ENCODE measurements at places on chromosomes 4 and X.
A peak's percentile ranks its signal among the peaks of the same experiment; 100 is the strongest.

DNA sequence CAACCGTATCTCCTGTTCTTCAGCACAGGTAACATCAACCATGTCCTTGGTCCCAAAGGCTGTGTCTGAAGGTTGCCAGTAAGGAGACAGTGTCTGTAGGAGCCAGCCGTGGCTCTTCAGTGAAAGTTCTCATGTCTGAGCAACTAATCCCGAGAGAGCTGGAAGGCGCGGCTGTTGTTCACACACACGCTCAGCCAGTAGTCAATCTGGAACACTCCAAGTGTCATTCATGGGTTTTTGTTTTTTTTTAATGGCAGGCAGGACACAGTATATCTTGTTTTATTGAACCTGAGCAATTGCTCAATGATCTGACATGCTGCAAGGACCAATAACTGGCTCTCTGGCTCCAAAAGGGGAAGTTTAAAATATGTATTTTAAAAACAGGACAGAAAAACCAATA, 48.4 kb upstream of the MAP3K15 start:
- no peak for DNase-seq

DNA sequence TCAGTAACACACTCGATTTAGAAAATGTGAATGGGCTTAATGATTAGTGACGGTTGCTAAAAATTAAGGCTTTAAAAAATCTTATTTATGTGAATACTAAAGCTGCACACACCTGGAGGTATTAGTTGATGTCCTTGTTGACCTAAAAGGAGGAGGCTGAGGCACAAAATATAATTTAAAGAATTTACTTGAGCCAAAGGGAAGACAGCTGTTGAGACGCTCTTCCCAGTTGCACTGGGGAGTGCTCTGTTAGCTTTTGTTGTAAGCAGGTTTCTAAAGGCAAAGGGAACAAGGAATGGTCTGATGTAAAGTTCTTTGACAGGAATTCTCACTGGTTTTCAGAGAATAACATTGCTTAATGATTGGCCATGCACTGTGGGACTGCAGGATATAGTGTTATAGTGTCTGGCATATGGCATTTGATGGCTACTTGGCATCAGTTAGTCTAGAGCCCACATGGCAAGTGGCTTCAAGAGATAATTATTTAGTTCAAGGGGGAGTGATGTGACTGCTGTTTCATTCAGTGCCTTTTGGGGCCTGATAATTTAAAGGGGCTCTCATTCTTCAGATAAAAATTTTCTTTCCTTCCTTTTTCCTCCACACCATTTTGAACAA, 30.8 kb upstream of the PGM2 start:
- DNase-seq = no peak

DNA sequence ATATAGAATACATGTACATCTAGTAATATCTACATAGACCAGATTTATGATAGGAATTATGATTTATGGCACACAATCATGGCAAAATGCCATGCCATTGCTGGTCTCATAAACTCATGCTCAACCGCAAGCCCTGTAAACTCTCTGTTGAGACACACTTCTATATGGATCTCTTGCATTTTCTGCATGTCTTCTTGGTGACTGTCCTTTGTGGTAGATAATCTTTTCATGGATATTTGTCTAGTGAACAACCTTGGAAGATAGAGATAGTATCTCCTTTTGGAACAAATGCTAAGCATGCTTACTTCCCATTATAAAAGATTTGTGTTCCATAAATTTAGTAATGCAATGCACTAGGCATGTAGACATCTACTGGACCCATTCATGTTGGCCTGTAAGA, 328.0 kb downstream of the NAF1 start:
- DNase-seq = no peak

DNA sequence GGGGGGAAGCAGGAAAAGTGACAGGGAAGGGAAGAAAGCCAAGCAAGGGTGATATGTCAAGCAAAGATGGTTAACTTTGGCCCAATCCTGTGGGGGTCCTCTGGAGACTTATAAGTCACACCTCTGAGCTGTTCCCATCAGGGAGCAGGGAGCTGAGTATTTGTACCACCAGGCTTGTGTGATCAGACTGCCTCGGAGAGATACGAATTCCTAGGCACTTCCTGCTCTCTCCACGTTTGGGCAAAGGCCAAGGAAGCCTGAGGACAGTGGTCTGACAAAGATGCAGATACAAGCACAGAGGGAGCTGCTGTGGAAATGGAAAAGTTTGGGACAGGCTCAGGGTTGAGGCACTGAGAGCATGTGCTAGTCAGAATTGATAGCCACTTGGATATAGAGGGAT, 10.4 kb upstream of the PPP3CA start:
- DNase-seq = peak; percentile 20

DNA sequence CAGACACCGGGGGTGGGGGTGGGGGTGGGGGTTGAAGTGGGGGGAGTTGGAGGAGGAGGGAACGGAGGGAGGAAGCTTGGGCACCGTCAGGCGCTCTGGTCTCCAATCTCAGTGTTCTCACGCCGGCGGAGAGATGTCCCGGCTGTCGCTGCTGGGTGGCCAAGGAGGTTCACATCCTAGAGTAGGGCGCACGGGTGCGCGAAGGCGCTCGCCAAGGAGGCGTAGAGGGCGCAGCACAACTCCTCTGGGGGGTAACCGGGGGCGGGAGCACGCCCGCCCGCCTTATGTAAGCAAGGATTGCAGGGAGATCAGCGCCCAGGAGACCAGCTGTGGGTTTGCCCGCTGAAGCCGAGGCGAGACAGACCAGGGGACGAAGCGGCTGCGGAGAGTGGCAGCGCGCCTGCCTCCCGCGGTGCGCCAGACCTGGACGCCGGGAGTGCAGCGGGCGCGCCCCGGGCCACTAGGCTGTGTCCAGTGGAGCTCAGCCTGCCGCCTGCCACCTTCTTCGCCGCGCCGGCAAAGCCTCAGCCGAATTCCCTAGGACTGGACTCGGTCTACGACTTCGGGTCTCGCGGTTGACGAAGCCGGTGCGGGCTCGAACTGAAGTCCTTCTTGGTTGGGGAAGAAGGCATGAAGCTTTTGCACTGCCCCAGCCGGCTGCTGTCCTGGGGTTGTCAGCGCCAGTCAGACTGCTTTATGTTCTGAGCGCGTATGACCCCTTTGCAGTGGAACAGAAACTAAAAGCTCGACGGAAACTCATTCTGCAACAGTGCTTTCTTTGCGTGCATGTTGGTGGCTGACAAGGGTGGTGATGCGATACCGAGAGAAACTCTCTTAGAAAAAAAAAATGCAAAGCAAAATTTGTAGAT, 707 bp upstream of the UNC5C start:
- DNase-seq = peak; percentile 24

DNA sequence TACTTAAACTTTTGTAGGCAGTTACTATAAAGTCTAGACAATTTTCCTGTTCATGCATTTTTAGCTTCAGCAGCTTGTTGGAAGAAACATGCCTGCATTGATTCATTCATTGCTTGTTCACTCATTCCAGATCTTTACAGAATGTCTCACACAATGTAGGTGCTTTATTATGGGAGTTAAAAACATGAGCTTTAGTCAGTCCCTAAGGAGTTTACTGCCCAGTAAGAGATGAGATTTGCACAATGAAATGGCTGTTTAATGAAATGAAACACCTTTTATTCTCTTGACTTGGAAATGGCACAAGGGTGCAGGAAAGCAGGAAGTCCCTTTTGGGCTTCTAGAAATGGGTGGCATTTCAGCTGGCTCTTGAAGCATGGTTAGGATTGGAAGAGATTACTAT, 2.9 kb downstream of the NOCT start:
- DNase-seq = peak; percentile 10

DNA sequence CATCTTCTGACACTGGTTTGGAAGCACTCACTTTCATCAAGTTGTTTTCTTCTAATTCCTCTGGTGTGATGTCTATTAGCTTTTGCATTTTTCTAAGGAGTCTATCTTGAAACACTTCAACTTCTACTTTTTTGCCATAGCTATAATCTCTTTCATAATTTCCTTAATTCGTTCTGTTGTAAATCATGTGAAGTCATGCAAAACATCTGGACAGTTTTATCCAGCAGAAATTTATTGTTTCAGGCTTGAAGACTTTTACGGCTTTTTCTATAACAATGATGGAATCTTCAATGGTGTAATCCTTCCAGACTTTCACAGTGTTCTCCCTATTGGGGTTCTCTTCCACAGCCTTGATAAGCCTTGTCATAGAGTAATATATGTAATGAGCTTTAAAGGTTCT, 74.9 kb upstream of the PABPC4L start:
- no peak for DNase-seq

DNA sequence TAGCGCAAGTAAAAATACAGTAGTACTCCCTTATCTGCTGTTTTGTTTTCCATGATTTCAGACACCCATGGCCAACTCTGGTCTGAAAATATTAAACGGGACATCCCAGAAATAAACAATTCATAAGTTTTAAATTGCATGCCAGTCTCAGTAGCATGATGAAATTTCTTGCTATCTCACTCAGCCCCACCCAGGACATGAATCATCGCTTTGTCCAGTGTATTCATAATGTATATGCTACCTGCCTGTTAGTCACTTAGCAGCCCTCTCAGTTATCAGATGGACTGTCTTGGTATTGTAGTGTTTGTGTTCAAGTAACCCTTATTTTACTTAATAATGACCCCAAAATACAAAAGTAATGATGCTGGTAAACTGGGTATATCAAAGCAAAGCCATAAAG, 158.2 kb upstream of the DDIT4L start:
- DNase-seq = no peak

DNA sequence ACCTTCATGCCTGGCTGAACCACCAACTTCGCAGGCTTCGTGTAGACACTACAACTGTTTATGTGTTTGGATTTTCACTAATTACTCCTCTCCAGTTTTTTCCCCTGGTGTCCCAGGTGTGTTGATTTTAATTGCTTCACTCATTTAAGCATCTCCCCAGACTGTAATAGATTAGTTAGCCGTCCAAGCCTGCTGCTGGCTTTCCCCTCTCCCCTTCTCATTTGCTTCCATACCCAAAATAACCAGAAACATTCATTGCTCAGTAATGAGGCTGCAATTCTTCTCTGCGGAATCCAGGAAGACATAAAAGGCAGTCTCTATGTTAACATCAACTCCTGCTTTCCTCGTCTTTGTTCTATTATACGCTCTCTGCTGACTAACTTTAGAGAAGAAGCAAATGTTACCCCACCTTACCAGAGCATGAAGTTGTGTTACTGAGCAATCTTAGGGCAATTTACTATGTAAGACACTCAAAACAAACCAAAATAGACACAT, 37.9 kb upstream of the SCRG1 start:
- no peak for DNase-seq

GRCh38 chr4:10003666-10004065, 17.6 kb downstream of the SLC2A9 start:
- no peak for DNase-seq

GRCh38 chr4:104424989-104425388, 69.7 kb downstream of the CXXC4 start:
- DNase-seq = no peak

- peak; percentile 49 for DNase-seq
Measured at GRCh38 chr4:89586318-89586717, 250.6 kb downstream of the SNCA start.
